ENCODE measurements at places on chromosomes 6 and 20.

DNA sequence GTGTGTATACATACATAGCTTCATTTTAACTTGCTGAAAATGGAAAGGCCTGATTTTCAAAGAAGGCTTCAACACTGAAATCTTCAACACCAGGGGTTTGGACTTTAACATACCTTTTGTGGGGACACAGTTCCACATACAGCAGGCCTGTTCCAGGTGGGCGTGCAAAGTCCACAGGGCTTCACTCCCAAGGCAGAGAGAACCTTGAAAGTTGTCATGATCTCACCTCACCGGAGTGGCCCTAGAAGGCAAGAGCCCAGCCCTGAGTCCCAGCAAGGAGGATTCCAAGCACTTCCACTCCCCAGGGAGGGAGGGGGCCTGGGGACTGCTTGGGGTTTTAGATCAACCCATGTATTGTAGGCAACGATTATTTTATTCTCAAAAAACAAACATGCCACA lies 47.2 kb downstream of the TMEM242 start:
- DNase-seq = no peak

GRCh38 chr20:63055575-63056235 lies 48.9 kb upstream of the BHLHE23 start:
- no peak for DNase-seq

DNA sequence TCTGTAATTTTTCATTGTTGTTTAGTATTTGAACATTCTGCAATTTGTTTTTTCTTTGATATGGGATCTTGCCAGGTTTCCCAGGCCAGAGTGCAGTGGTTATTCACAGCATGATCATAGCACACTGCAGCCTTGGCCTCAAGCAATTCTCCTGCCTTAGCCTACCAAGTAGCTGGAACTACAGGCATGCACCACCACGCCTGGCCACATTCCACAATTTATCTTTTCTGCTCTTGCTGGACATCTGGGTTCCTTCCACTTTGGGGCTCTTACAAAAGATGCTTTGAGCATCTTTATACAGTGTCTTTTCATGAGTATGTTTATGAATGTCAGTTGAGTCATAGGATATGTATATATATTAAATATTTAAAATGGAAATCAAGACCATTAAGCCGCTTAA lies 42.0 kb downstream of the PGM3 start:
- DNase-seq = peak; percentile 14

GRCh38 chr6:127966616-127967015 lies 65.8 kb upstream of the THEMIS start:
- DNase-seq = peak; percentile 65

GRCh38 chr6:22445946-22446345 lies 123.4 kb upstream of the HDGFL1 start:
- DNase-seq = no peak

GRCh38 chr6:126804332-126805064 lies 314.0 kb upstream of the RSPO3 start:
- peak; percentile 67 for DNase-seq

GRCh38 chr20:52081066-52081465 lies 110.5 kb downstream of the ZFP64 start:
- no peak for DNase-seq
